ENCODE measurements at places on chromosomes 3 and 15.

DNA sequence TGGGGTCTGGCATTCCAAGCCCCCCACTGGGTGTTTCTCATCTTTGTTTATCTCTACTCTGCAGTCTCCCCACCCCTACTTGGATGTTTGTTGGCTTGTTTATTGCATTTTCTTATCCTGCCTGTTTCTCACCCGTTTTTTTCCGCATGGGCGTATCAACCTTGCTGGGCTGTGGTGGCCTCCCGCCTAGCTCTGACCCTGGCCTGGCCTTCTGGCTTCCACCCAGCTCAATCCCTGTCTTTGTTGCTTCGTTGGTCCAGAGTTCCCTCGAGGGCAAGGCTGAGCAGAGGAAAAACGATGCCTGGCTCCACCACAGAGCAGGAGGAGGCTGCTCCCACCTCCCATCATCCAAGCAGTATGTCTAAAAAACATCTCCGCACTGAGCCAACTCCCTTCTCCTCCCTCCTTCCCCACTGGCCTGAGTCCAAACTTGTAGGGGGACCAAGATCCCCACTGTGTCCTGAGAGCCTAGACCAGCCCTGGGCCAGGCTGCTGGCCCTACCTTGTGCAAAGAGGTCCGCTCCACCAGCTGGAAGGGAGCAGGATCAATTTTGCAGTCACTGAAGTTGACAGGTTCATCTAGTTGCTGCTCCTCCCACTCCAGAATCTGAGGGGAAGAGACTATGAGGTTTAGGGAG, 9.8 kb downstream of the CLCN2 start:
- no peak for DNase-seq

DNA sequence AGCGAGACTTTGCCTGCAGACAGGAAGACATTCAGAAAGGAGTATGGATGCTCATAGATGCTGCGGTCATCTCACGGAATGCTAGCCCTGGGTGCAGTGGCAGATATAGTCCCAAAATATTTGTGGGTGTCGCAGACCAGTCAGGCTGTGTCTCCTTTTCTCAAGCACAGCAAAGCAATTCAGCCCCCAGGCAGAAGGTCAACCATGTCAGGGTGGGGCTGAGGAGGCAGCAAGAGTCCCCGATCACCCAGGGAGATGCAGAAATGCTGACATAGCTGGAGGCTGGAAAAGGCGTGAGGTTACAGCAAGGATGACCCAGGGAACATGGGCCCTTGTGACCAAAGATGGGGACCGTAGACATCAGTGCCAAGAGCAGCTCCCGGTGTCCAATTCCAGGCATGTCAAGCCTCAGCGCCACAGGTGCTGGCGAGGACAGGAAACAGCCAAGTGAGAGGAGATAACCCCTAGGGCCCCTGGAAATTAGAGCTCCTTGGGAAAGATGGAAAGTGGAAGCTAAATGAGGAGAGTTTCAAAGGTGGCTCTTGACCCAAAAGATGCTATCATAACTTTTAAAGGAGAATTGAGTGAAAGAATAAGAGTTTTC, 81.2 kb upstream of the ABHD17C start:
- no peak for DNase-seq

- no peak for DNase-seq
Measured at GRCh38 chr3:114739627-114740026, 407.5 kb downstream of the ZBTB20 start.

DNA sequence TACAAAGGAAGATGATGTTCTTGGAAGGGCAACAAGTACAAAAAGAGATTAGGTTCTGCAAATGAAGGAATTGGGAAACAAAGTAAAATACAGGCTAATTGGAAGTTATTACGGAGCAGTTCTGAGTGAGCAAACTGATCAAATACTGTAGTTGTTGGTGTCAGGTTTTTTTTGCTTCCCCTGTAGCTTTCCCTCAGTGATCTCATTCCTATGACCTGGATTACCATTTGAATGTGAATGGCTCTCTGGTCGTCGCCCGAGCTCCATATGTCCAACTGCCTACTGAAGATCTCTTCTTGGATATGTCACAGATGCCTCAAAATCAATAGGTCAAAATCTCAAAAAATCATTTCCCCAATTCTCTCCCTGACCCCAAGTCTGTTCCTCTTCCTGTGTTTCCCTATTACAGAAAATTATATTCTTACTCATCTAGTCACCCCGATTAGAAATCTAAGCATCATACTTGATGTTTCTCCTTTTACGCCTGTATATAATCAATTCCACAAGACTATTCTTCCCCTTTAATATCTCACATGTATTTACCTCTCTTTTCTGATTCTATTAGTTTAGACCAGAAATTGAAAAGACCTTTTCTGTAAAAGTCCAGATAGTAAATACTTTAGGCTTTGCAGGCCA, 29.0 kb downstream of the GOLM2 start:
- no peak for DNase-seq

GRCh38 chr15:45648521-45649200, 13.8 kb downstream of the SQOR start:
- DNase-seq: no peak

All from NCI-H2107 (cell line).